ENCODE measurements at places on chromosomes 4 and X.

DNA sequence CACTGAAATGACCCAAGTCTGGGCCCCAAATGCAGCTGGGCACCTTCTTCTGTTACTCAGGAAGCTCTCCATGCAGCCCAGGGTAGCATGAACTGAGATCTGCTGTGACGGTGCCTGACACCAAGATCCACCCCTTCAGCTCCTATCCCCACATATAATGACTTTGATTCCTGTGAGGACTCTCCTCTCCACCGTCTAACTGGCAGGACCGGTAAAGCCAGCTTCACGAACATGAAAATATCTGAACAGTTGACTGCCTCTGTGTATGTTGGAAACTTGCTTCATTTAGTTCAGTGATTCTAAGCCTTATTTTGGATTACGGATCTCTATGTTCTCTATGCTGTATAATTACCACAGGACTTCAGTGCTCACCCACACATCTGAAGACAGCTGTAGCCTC lies 115.5 kb upstream of the TMEM150C start:
- no peak for DNase-seq

DNA sequence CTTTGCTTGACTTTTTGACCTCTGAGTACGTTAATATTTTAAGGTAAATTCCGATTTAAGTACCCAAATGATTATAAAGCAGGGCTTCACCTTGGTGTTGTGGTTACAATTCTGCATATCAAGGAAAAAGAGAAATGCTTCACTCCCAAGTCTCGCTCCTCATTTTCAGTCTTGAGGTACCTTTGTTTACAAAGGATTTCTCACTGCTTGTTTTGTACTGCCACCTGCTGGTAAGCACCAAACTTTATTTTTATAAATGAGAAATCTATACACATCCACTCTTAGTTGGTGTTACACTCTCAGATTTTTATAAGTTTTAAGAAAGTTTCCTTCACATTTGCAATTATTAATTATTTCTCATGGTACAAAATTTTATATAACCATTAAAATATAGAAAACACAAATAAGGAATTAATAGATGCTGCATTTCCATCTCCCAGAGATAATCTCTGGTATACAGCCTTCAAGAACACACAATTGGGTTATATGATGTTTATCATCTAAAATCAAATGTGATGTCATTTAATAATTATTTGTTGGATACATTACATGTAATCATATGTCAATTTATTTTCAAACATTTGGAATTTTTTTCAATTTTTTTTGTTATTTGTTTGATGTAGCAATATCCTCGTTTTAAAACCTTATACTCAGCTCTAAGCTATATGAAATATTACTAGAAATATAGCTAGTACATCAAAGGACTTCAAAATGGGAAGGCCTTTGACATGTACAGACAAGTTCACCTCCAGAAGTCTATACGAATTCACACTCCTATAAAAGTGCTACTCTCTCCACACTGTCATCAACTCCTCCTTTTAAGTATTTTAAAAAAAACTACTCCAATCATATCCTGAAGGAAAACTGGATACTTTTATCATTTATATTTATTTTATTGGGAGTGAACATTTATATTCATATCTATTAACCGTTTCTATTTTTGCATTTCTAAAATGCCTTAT lies 179.9 kb downstream of the KCNIP4 start:
- no peak for DNase-seq

- no peak for DNase-seq
Measured at GRCh38 chr4:163590103-163590502, 95.6 kb downstream of the TMA16 start.

GRCh38 chr4:156499684-156500083 lies 471.9 kb downstream of the PDGFC start:
- no peak for DNase-seq

DNA sequence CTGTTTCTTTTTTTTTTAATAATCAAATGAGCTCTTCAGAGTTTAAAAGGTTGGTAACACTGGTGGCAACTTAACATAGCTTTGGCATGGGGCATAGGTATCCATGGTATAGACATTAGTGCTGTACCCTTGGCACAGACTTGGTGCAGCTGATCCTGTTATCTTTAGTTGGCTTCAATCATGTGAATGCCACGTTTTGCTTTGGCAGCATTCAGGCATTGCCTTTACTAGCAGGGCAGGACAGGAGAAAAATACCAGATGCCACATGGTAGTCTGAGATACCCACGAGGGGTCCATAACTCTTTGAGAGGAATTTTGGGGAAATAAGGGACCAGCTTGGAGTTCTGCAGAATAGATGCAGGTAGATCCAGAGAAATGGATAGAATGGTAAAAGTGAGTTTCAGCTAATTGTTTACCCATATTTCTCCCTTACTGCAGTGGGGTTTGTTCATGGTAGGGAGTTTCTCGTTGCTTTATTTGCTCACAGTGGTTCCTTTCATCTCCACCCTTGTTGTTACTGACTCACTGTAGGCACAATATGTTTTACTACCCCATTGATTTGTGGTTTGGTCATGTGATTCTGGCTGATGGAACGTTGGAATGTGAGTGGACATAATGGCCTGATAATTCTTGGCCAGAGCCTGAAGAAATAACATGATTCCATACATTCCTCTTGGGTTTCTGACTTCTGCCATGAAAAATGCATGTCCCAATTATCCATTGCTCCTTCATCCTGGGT lies 342.7 kb downstream of the GLUD2 start:
- no peak for DNase-seq

GRCh38 chr4:163747886-163748285 lies 253.4 kb downstream of the TMA16 start:
- DNase-seq = no peak

- DNase-seq = no peak
Measured at GRCh38 chrX:38935561-38935960, 134.3 kb downstream of the MID1IP1 start.

DNA sequence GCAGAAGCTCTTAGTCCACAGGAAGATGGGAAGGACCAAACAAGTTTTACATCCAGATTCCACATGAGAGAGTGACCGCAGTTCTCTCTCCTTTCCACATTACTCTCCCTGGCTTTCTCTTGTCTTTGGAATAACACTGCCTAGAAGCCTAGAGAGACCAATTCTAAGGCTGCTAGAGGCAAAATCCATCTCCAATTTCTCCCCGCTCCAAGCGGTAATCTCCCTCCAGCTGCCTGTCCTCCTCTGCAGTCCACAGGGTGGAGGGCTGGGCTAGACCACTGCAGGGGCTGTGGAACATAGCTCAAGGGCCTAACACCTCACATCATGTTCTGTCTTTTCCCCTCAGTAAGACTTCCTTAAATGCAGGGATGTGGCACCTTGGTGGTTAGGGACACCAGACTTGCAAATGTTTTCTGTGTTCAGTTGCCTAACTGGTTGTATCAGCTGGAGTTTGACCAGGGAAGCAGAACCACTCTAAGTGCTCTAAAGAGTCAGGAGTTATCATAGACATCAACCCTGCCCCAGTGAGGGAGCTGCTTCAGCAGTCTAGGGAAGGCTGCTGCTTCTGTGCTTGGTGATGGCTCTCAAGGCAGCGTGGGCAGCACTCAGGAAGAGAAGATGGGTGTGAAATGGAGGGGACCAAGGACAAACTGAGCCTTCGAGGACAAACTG lies 423.1 kb downstream of the BCOR start:
- no peak for DNase-seq

GRCh38 chr4:142236268-142236667 lies 599.9 kb downstream of the IL15 start:
- DNase-seq = no peak

DNA sequence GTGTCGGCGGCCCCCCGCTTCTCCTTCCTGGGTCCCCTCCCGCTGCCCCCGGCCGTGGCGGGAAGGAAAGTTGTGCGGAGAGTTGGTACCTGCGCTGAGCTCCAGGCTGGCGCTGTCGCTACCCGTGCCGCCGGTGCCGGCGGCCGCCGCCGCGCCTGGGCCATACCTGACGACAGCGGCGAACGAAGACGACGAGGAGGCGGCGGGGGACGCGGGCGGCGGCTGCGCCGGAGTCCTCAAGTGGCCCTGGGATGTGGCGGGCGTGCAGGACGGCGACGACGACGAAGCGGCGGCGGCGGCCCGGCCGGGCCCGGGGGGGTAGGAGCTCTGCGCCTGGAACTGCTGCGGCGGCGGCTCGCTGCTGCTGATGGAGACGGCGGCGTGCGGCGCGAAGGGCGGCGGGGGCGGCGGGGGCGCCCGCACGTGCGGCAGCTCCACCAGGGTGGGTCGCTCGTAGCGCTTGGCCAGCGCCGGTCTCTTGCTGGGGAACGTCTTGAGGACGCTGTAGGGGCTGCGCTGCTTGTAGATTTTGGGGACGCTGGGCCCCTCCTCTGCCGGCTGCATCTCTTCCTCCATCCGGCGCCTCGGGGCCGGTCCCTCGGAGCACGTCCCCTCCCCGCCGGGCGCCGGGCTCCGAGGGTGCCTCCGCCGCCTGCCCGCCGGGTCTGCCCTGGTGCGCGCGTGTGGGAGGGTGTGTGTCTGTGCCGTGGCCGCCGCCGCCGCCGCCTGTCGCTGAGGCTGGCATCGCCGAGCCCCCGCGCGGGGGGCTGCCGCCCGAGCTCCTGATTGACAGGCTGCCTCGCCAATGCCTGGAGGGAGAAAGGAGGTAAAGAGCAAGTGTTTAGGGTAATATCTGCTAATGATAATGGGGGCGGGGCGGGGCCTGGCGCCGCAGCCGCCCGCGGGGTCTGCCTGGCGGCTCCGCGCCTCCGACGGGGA lies 618 bp downstream of the BEND4 start:
- DNase-seq = no peak

DNA sequence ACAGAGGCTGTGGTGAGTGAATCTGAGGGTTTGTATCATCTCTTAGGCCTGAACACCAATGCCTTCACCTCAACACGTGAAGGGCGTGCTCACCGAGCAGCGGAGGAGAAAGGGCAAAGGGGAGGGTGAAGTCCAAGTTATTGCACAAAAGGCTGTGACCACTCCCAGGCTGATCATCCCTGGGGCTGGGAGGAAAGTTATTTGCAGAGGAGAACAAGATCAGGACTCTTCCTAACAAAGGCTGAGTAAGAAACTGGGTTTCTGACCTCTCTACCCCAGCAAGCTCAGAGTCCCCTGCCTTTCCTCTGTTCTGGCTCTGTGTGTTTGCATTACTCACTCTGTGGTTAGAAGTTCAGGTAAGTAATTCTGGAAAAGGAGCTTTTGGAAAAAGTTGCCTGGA lies 366.3 kb upstream of the CXorf51A start:
- DNase-seq = no peak

DNA sequence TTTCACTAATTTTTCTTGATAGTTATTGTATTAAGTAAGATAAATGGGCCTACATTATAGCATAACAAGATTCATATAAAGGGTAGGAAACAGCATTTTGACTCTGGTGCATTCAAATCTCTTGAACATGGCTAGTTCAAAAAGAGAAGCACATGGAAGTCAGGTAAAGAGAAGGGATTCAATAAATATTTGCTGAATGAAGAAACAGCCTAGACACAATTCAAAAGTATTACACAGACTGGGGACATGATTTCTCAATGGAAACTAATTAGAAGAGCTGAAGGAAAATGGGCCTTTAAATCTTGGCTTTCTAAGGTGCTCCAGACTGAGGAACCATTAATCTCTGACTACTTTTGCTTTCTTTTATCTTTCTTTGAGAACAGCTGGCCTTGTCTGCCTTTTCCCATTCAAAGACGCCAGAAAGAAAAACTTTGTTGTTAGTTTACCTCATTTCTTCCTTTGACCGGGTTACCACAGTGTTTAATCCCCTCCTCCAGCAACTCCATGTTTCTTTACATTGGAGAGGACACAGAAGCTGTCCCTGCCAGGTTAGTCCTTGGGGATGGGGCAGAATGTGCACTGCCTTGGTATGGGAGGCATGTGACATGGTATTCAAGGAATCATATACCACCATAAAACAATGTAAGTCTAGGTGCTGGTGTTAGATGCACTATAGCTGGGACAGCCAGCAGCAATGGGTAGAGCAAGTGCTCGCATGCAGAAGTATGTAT lies 264.2 kb downstream of the CAMK2D start:
- DNase-seq = no peak

GRCh38 chr4:119729835-119730670 lies 101.4 kb upstream of the PDE5A start:
- DNase-seq = no peak

DNA sequence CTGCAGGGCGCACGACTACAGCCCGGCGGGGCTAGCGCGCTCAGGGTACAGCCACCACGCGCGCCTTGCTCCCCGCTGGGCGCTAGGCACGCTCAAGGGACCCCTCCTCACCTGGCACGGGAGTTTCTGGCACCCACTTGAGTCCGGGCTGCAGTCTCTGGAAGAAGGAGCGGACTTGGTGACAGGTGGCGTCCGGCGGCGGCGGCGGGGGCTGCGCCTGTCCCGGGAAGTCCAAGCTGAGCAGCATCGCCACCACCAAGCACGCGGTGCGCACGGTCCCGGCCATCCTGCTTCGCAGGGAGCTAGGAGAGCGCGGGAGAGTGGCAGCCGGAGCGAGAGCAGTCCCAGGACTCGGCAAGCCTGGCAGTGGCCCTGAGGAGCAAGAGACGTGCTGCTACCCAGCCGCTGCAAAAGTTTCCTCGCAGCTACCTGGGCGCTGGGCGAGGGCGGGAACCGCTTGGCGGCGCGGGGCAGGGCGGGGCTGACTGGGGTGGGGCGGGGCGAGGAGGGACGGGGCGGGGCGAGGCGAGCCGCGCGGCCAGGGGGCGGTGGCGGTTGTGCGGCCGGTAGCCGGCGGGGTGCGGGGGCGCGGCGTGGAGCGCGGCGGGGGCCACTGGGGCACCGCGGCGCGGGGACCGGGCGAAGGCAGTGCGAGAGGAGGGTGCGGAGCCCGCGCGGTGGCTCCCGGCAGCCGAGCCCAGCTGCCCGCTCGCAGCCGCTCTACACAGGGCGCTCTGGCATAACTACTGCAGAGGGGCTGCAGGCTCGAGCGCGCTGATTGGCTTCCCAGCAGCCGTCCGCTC lies at the start of gene GPC3:
Gene GPC3, minus strand, starts transcription at position 431 of the 803 bp plus-strand sequence.
- DNase-seq = no peak

GRCh38 chrX:74343343-74344279 lies 39.6 kb downstream of the ZCCHC13 start:
- peak; percentile 93 for DNase-seq

DNA sequence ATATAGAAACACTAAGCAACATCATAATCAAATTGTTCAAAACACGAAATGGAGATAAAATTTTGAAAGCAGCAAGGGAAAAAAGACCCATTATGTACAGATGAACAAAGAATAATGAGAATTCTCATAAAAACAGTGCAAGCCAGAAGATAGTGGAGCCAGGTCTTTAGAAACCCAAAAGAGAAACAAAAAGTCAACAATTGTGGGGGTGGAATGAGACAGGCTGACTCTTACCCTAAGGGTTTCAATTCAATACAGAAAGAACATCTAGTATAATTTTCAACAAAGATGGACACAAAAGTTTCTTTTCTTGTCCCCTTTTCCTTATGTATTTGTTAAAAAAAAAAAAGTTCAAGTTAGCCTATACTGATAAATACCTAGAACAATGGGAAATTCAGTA lies 34.0 kb upstream of the MAGEB2 start:
- DNase-seq = no peak

DNA sequence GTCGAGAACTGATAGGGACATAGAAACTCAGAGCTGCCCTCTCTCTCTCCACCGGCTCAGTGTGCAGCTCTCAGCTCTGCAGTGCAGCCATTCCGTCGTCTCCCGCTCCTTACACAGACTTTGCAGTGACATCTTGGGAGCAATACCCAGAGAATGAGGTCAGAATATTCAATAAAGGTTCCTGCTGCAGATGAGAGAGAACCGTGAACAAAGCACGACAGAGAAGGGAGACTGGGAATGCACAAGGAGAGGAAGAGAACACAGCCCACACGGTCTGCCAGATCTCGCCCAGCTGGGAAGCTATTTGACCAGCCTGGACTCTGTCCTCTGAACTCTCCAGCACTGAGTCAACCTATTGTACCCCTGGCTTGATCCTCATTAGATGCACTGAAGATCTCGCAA lies 118.0 kb upstream of the PPARGC1A start:
- DNase-seq = no peak

- DNase-seq = no peak
Measured at GRCh38 chr4:67273666-67274065, 271.6 kb downstream of the CENPC start.

GRCh38 chr4:37852376-37852775 lies 25.9 kb downstream of the PGM2 start:
- DNase-seq = no peak

Data from brain pericyte (primary cell).